Mesenteric fat pad (tissue), 1 donor: ENCODE measurements at places on chromosomes 1 and 21.

DNA sequence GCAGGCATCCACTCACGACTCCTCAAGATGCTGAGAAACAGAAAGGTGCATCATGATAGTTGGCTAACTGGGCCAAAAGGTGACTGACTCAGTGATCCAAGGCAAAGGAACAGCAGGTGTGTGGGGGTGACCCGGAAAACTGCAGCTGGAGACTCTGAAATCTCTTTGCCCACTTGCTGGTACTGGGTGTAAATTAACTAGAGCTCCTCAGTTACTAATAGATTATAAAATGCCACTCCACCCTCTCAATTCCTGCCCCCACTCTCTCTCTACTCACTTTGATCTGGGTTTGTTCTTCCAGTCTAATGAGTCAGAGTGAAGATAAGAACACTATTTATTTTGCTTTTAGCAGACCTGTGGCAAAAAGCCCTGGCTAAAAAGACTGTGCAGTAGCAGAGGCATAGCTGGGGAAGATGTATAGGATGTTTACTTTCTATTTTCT, 7.2 kb upstream of the PIGC start:
- no peak for DNase-seq

DNA sequence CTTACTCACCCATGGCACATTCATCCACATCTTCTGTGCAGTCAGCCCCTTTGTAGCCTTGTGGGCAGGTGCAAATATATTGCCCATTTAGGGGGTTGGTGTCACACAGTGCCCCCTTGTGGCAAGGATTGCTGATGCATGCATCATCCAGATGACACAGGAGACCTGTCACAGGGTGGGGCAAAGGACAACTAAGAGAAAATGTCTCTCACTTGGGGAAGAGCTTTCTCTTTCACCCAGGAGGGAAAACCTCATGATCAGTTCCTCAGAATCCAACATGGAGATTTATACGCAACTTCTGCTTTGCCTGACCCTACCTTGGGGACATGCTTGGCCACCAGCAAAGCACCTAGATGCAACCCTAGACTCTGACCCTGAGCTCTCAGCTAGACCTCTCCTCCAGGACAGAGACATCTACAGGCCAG, 71.8 kb upstream of the ADAM30 start:
- no peak for DNase-seq

- no peak for DNase-seq
Measured at GRCh38 chr1:228455715-228456114, 31.5 kb upstream of the RNF187 start.

DNA sequence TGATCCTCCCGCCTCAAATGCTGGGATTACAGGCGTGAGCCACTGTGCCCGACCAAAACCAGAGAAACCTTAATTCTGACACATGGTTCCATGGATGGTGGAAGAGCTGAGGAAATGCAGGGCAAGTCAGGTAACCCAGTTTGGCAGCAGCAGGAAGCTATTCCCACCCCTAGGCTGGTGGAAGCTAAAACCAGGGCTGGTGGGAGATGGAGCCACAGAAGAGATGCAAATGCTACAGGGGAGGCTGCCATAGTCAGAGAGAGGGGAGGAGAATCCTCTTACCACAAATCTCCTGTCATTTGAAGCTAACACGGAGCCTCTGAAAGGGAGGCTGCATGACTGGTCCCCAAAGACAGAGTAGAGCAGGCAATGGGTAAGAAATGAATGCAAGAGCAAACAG, 4.1 kb upstream of the CDC42BPA start:
- DNase-seq: no peak

DNA sequence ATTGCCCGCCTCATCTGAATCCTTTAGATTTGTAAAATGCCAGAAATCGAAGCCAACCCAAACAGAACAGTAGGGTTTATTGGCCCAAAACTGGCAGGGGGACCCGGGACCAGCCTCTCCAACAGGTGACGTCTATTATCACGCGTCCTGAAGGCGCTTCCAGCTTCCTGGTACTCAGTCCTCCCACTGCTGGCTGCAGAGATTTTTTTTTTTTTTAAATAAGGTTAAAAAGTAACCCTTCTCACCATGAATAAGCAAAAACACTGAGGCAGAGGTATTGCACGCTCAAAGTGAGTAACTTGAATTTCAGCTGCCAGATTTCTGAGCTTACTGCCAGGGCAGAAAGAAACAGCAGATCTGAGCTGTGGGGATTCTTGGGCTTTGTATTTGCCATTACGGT, 54.4 kb upstream of the GCLM start:
- no peak for DNase-seq

- DNase-seq: no peak
Measured at GRCh38 chr1:14894811-14895560, 258.6 kb upstream of the TMEM51 start.

- DNase-seq: no peak
Measured at GRCh38 chr21:14585122-14585521, 39.0 kb upstream of the SAMSN1 start.

GRCh38 chr1:204357551-204358490, 1.9 kb downstream of the PLEKHA6 start:
- DNase-seq: no peak

GRCh38 chr1:234957330-234958065, 171.1 kb downstream of the TOMM20 start:
- peak; percentile 82 for DNase-seq

GRCh38 chr21:33552093-33552998, 9.5 kb downstream of the SON start:
- DNase-seq: no peak

DNA sequence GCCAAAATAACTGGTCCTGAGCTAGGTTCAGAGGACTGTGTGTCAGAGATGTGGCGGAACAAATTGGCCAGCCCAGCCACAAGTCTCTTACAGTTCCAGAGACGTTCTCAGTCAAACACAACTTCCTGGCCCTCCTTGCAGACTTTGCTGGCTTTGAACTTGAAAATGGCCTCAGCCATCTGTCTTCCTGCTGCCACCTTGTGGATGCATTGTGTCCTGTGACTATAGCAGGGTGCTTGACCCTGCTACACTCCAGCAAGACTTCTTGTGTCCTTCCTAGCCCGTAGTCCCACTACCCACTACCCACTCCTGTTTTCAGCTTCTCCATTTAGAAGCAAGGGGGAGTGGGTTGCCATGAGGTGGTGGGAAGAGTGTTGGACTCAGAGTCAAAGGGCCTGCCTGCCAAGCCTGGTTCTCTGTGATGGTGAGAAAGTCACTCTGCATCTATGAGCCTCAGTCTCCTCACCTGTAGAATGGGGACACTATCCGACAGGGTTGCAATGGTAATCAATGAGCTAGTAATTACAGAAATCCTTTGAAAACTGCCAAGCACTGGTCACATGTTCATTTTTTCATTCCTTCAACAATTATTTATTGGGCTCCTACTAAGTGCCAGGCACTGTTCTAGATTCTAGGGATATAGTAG, 109.9 kb downstream of the IGSF21 start:
- no peak for DNase-seq

- DNase-seq: no peak
Measured at GRCh38 chr1:200029035-200029821, 1.7 kb downstream of the NR5A2 start.

DNA sequence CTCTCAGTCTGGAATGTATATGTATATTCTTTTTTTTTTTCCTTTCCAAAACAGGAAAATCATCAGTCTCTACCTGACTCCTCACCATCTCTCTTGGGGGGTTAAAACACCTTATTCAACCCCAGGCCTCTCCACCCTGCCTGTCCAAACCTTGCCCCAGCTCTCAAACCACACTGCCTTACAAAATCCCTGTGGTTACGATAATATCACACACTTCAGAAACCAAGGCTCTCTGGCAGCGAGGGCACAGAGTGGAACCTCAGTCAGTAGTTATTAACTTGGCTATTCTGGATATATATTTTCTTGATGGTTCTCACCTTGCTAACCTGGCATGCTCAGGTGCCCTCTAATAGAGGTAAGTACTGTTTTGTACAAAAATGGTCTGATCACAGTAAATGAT, 24.7 kb downstream of the KIAA0040 start:
- no peak for DNase-seq

- DNase-seq: no peak
Measured at GRCh38 chr1:10401281-10401680, 2.4 kb downstream of the PGD start.

DNA sequence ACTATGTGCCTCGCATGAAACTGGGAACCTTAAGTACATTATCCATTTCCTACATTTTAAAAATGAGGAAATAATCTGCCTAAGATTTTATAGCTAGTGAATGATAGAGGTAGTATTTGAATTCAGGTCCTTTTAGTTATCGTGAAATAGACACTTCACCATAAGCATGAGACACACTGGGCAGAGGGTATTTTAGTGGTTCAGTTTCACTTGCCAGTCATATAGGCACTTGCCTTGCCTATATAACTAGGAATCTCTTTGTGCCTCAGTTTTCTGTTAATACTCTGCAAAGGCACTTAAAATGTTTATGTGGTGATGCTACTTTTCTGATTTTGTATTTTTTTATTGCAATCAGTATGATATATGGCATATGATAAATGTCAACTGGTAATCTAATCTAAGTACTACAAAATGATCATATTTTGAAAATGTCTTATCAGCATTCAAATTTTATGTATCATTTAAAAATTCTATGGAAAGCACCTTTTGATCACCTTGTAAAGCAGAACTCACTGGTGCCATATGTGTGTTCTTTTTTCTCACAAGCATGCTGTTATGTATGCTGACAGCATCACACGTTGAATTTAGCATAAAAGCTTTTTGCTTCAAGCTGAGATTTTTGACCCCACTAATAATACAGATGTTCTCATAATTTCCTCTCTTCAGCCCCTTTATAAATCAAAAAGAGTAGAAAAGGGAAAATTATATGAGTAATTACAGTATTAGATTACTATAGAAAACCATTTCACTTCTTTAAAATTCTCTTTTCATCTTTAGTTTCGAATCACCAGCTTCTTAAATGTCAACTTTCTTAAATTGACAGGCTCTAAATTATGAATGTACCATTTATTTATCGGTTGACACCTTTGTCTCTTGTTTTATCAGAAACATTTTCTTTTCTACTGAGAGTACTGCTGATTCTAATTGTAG, 52.6 kb downstream of the RPS6KC1 start:
- no peak for DNase-seq

GRCh38 chr1:38041936-38042834, 4.4 kb downstream of the POU3F1 start:
- no peak for DNase-seq
